ENCODE measurements at places on chromosomes 11 and 22.

GRCh38 chr11:75560644-75561043 lies 1.4 kb upstream of the SERPINH1 start:
- no peak for DNase-seq

DNA sequence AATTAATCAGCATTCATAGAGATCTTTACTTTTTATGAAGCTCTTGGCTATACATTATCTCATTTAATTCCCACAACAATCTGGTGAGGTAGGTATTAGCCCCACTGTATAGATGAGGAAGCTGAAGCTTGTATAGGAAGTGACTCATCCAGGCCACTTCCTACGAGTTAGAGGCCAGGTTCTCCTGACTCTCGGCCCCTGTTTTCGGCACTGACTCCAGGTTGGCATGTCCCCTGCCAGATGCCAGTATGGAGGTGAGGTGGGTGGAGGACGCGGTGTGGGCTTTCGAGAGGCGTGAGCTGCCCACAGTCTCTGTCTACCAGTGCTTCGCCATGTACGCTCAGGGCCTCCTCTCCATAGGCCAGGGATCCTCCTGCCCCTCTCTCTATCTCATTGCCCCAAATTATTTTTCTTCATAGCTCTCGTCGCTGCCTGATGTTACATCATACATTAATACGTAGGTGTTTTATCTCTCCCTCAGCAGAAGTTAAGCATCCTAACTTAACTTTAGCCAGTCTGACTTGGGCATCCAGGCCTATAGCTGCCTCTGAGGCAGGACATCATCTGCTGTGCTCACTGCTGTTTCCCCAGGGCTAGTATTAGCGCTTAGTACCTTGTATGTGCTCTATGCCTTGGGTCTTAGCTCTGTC lies 9.0 kb downstream of the DGAT2 start:
- no peak for DNase-seq

GRCh38 chr11:60879971-60880588 lies 12.7 kb downstream of the ZP1 start:
- DNase-seq, result no peak

DNA sequence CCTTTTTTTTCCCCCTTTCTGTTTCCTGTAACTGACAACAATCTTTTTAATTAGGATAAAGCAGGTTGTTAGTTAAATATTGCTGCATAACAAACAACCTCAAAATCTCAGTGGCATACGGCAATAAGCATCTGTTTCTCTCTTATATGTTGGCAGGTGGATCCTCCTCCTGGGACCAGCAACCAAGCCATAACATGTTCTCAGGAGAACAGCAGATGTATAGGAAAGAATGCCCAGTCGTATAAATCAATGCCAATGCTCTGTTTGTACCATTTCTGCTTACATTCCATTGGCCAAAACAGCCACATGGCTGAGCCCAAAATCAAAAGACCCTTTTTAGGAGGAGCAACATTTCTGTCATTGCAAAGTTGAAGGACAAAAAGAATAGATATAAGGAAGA lies 445.7 kb downstream of the AASDHPPT start:
- DNase-seq, result no peak

DNA sequence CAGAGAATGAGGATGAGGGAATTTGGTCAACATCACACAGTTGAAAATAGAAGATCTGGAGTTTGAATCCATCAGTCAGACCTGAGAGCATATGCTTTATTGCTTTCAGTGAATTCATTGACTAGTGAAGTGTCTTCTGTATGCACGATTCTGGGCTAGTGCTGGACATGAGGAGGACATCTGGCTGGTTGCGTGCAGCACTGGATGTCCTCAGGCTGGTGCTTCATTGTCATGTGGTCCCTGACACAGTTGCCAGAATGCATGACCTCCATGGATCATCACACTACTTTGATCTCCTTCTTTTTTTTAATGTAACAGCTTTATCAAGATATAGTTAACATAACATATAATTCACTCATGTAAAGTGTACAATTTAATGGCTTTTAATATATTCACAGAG lies 44.5 kb upstream of the MMP7 start:
- no peak for DNase-seq

DNA sequence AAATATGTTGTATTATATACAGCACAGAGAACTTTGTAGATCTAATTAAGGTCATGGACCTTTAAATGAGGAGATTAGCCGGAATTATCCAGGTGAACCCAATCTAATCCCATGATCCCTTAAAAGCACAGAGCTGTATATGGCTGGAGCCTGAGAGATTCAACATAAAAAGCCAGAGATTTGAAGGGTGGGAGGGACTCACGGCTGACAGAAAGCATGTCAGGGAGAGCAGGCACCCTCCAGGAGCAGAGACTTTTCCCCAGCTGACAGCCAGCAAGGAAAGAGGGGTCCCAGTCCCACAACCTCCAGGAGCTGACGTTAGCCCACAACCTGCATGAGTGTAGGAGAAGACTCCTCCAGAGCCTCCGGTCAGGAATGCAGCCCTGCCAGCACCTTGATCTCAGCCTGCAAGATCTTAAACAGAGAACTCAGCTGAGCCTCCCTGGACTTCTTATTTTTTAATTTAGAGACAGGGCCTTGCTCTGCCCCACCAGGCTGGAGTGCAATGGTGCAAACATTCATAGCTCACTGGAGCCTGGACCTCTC lies 20.0 kb upstream of the ADA2 start:
- DNase-seq, result no peak

GRCh38 chr22:35587896-35588295 lies 29.2 kb downstream of the MB start:
- no peak for DNase-seq

All from Panc1 (cell line).